ENCODE measurements at places on chromosomes 3 and 15. TPM values are rescaled to one million over a fixed set of nuclear protein-coding genes. Genes with fewer than 3 reads are reported as not detected.

GRCh38 chr15:88002706-88003105 lies 253.8 kb downstream of the NTRK3 start:
- DNase-seq: no peak

PCBP4 gene
- 31.5 TPM for total RNA-seq

LTF gene
- total RNA-seq: not detected

GRCh38 chr3:42300013-42300412 lies 34.0 kb upstream of the CCK start:
- DNase-seq: peak; percentile 31

- no peak for DNase-seq
Measured at GRCh38 chr3:16372362-16373292, 107.6 kb downstream of the OXNAD1 start.

TICRR gene
- total RNA-seq: 41.7 TPM

DNA sequence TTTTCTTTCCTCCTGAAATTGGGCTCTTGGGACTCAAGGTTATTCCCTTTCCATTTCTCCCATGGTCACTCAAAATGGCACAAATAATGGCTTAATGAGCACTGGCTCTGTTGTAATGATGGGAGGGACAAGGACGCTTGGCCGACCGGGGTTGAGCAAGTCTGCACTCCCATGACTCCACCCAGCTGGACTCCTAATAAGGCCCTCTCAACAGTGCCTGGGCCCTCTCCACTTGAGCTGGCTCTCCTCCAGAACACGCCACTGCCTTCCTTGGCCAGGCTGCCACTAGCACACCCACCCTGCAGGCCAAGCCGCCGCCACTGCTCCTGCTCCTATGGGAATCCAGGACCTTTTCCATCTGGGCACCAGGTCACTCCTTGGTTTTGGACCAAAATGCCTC lies 42.3 kb downstream of the ADCY5 start:
- no peak for DNase-seq

SAMMSON gene
- not detected for total RNA-seq

SLCO2A1 gene
- not detected for total RNA-seq

GRCh38 chr3:37986479-37987314 lies 3.9 kb upstream of the VILL start:
- peak; percentile 90 for DNase-seq

RTP4 gene
- 12.3 TPM for total RNA-seq

- DNase-seq: no peak
Measured at GRCh38 chr3:128740621-128741020, 14.6 kb downstream of the RAB7A start.

DNA sequence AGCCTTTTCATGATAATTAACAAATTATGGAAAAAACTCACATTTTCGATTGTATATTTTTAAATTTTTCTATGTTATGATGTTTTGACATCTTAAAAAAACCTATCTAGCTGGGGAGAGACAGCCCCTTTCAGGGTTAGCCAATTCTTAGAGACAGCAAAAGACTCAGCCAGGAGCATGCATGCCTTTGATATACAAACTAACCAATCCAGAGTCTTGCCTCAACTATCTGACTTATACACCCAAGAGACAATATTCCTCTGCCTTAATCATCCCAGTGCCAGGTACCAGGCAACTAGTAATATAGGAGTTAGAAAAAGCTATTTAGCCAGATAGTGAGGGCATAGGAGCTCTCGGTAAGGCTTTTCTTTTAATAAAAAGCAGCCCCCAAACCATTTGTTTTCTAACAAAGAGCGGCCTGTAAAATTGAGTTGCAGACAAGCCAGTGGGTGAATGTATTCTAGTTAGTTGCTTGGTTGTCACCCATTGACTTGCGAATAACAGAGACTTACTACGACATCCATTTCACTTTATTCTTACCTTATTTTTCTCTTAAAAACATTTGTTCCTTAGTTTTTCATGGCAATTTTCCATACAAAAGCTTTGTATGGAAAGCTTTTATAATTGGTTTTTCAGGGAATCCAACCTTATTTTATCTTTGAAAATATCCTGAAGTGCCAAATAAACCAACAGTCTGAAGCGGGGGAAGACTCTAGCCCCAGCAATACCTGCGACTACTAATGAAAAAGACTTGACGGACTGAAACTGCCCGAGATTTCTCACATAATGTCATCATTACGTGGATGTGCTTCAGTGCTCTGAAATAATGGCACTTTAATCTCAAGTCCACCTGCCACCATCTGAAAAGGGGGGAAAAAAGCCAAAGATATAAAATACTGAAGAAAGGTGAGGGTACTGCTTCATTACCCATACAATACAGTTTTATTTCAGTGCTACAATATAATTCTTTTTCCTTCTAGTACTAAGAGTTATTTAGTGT lies 64.6 kb upstream of the ATP2C1 start:
- DNase-seq: no peak

NPAP1 gene
- total RNA-seq: not detected

KLF15 gene
- 8.2 TPM for total RNA-seq

DNA sequence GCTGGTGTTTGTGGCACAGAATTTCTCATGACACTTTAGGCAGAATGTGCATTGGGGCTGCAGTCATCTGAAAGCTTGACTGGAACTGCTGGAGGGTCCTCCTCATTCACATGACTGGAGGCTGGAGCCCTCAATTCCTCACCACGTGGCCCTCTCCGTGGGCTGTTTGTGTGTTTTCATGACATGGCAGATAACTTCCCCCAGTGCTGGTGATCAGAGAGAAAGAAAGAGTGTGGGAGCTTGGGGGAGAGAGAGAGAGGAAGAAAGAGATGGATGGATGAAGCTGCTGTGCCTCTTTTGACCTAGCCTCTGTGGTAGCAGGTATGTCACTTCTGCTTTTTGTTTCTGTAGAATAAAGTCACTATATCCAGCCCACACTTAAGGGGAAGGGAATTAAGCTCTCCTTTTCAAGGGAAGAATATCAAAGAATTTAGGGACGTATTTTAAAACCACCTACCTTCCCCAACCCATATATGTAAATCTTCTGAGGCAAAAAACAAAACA lies 169.6 kb upstream of the IL12A start:
- no peak for DNase-seq

FAM219B gene
- 56.2 TPM for total RNA-seq

MFSD1 gene
- total RNA-seq: 100 TPM

DNA sequence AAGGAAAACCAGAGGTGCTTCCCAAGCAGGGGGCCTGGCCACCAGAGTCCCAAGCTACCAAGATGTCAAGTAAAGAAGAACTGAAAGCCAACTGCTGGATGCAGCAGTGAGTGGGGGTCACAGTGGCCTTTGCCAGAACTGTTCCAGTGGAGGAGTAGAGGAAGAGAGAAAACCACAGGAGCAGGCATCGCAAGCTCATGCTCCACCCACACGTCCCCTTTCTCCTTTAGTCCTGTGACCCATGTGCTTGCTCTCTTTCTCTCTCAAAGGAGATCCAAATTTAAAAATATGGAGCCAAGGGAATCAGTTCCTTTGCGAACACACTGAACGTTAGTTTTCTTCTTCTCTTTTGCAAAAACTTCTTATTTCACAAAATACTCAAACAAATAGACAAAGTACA lies 12.4 kb upstream of the ABHD2 start:
- no peak for DNase-seq
